ENCODE measurements at places on chromosomes 16 and 17. TPM values are rescaled to one million over a fixed set of nuclear protein-coding genes. Genes with fewer than 3 reads are reported as not detected.

Gene LDHD
- total RNA-seq: 5.0 TPM

Gene DLX4
- total RNA-seq: not detected

Gene NPW
- total RNA-seq: 0.85 TPM

Gene MKS1
- 8.6 TPM for total RNA-seq

Gene SYCE1L
- 0.40 TPM for total RNA-seq

Gene TMEM88
- total RNA-seq: 0.13 TPM

Gene SEZ6
- not detected for total RNA-seq

Gene NR1D1
- total RNA-seq: 6.2 TPM

Gene TBC1D16
- 51.9 TPM for total RNA-seq

Gene BEAN1
- total RNA-seq: 0.13 TPM

Gene ALOX12
- total RNA-seq: not detected

Gene XAF1
- total RNA-seq: 37.0 TPM

Gene CPHXL
- not detected for total RNA-seq
